ENCODE measurements at places on chromosomes 7 and 10.

DNA sequence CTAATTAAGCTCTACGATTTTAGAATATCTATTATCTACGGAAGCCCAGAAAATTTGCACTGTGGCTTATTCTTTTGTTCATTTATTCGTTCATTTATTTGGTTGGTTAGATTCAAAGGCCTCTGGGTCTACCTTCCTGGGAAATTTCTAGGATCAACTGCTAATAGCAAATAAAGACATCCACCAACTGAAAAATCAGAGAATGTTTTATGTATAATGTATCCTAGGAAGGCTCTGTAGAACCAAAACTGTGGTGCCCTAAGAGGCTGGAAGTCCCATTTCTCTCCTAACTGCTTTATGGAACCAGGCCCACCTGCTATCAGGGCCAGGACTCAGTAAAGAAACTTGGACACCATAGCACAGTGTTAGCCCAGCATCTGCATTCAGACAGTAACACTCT, 923.4 kb upstream of the AUTS2 start:
- DNase-seq, result no peak

DNA sequence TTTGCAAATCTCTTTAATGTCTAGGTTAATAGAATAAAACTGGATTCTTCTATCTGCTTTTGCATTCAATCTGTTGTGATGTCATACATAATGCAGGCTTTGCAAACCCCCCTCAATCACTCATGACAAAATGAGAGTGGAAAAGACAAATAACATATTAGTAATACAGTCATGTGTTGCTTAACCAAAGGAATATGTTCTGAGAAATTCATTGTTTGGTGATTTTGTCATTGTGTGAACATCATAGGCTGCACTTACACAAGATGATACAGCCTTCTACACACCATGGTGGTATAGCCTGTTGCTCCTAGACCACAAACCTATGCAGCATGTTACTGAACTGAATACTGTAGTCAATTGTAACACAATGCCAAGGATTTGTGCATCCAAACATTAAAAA, 87.3 kb upstream of the SEC61G start:
- no peak for DNase-seq

DNA sequence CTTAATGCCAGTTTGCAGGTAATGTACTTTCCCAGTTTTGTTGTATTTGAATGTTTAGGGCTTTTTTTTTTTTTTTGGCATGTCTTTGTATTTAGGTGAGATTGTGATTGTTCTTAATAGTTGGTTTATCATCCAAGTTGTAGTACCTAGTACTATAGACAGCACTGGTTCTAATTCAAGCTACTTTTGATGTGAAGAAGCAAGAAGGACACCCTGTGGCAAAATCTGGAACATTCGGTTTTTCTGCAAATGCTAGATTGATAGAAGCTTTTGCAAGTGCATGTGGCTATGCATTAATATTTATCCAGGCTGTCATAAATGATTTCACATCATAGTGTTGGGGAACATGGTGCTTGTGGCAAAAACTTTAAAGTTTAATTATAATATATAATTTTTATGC, 248.9 kb downstream of the FOXP2 start:
- no peak for DNase-seq

GRCh38 chr10:130354573-130354954, 218.4 kb downstream of the GLRX3 start:
- no peak for DNase-seq

- no peak for DNase-seq
Measured at GRCh38 chr7:15821484-15822427, 135.3 kb upstream of the MEOX2 start.

GRCh38 chr7:118583641-118584040, 359.1 kb downstream of the ANKRD7 start:
- no peak for DNase-seq

DNA sequence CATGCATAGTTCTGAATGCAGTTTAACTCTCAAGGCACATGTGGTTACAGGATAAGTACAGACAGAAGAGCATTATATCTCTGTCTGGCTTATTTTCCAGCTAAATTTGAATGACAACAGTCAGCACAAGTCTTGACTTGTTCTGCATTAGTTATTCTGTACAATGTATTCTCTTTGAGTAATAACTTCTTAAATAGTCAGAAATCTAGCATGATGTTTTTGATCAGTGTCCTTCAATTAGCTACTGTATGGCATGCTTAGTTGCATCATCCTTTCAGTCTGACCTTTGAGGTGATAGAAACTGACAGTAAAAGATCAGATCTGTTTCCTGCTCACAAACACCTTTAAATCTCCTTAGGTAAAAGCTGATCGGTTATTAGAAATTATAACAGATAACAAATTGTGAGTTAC, 118.1 kb downstream of the ARL4A start:
- DNase-seq, result no peak

GRCh38 chr7:151346470-151346769, 4.8 kb downstream of the NUB1 start:
- DNase-seq, result no peak

DNA sequence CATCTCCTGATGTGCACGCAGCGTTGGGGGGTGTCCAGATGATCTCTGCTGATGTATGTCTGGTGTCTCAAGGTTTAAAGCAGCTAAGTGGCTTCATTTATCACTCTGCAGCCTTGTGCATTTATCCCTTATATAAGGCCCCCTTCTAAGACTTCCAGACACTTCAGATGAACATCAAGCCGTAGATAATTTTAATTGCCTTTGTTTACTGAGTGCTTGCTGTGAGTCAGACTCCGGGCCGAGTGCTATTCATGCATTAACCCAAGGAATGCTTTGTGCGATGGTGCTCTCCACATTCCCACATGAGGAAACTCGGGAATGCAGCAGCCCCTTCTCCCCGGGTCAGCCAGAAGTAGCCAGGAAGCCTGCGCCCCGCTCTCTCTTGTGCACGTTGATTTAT, 328.6 kb upstream of the COBL start:
- no peak for DNase-seq

DNA sequence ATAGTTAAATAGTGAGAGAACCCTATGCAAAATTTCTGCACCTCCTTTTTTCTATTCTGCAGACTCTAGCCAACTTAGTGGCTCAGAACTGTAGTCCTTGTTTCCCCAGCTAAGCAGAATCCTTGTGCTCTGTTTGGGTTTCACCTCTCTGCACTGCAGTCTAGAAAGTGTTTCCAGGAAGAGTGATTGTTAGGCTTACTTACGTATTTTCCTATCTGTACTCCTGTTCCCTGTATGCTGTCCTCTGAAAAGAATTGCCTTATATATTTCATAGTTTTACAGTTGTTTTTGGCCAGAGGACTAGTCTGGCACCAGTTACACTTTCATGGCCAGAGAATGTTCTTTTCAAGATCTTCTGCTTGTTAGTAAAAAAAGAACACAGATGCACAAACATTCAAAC, 154.6 kb upstream of the POT1 start:
- DNase-seq, result no peak

GRCh38 chr7:36653663-36654355, 70.5 kb downstream of the AOAH start:
- no peak for DNase-seq

GRCh38 chr10:27646604-27647175, 98.9 kb downstream of the MKX start:
- no peak for DNase-seq

DNA sequence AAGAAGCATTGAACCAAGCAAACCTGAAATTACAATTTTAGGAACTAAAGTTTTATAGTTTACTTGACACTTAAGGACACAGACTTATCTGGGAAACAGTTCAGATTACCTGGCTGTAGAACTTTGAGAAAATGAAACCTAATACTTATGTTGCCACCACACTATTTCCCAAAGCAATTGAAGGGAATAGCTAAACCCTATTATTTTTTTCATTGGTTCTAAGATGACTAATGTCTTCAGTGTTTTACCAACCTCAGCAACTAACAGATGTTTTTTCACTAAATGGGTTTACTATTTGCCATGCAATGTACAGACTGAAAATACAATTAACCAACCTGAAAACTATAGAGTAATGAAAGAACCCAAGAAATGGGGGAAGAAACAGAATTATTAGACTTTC, 689.6 kb downstream of the SORCS1 start:
- no peak for DNase-seq

DNA sequence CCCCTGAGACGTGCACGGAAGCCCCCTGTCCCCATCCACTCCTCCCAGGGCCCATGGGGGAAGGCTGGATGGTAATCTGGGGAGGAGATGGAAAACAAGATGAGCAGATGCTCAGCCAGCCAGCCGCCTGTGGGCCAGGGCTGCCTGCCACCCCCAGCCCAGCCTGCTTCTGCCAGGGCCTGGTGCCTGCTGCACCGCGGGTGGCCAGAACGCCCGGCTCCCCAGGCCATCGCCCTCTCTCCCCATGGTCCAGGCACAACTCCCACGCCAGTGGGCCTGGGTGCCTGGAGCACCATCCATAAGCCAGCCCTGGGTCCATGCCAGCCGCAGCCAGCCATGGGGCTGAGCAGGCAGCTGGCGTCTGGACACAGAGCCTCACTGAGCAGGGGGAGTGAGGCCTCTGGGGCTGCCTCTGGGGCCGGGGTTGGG, 57.2 kb upstream of the ELN start:
- no peak for DNase-seq

- DNase-seq, result no peak
Measured at GRCh38 chr10:7657552-7657951, 9.2 kb downstream of the ITIH5 start.

DNA sequence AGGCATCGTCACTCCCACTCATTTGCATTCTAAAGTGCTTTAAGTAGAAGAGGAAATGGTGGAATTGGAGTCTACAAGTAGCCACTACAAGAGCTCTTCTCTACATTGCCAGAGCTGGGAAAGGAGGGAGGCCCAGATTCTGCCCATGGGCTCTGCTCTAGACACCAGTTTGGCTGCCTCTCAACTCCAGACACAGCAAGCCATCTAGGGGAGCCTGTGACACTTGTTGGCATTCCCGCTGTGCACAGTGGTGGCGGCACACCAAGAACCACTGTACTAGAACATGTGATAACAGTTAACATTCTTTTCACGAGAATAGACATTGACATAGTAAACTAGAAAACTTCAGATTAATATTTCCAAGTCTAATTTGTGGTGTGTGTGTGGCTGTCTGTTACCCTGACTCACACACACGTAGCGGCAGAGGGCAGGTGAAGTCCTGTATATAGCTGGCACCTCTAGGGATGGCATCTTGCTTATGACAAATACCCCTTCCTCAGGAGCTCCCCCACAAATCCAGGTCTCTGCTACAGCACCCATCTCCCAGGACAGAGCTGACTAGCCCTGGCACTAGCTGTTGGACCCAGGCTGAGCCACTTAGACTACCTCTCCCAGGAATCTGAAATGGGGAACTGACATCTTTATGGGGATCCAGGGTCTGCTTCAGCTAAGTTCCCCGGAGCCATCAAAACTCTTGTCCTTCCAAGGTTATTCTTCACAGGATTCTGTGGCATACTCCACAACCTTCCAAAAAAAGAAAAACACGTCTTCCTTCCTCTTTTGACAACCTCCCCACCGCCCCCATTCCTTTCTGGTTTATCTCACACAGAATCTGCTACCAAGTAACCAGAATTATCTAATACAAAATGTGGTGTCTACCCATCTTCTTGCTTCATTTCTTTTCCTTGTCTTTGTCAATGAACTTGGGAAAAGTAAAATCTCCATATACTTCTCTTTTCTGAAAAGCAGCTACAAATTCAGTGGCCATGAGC, 54.7 kb upstream of the MRLN start:
- DNase-seq, result no peak

- no peak for DNase-seq
Measured at GRCh38 chr10:46028584-46029460, 1.6 kb downstream of the NCOA4 start.

DNA sequence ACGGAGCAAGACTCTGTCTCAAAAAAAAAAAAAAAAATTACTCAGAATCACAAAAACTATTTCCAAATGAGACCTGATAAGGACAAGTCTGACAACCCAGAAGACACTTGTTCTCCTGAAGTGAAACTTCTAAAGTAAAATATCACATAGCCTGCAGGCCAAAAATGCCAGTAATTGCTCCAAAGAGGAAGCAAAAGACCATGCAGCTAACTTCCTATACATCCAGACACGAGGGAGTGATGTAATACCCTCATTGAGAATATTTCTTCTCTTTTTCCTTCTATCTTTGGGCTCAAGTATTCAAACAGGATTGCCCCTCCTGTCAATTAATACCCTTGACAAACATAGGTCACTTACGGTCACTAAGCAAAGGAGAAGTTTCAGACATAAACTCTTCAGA, 31.2 kb downstream of the ARMH3 start:
- DNase-seq, result no peak

GRCh38 chr10:43816351-43817321, 168.0 kb upstream of the ZNF32 start:
- peak; percentile 28 for DNase-seq

GRCh38 chr10:79116801-79117723, 48.3 kb downstream of the ZMIZ1 start:
- no peak for DNase-seq

GRCh38 chr10:6406220-6407033, 173.6 kb downstream of the PRKCQ start:
- no peak for DNase-seq

DNA sequence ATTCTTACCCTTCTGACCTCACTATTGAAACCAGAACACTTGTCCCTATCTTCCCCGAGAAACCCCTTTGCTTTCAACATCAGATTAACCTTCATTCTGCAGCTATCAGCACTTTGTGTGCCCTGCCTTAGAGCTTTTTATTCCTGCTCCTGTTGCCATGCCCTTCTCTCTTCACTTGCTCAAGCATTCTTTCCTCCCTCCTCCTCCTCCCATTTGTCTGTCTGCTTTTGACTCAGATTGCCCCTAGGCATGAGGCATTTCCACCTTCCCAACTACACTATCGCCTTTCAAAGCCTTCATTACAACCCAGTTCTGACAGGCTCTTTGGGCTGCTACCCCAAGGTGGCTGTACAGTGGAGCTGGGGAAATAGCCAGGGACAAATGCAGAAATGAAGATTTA, 143.3 kb downstream of the SLC25A13 start:
- DNase-seq, result no peak

- DNase-seq, result no peak
Measured at GRCh38 chr7:30559611-30560010, 35.1 kb upstream of the GARS1 start.

DNA sequence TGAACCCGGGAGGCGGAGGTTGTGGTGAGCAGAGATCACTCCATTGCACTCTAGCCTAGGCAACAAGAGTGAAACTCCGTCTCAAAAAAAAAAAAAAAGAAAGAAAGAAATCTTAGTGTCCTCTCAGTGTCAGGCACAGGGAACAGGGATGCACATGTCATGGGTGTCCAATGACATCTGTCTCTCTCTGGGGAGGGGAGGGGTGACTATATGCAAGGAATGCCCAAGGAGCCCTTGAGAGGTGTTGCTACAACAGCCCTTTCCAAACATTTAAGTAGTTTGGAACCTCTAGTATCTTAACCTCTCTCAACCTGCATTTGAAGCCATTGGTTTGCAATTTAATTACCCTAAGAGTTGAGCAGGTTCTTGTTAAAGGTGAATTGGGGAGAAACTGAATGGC, 28.9 kb downstream of the PDLIM1 start:
- no peak for DNase-seq

- DNase-seq, result no peak
Measured at GRCh38 chr7:142602183-142602582, 147.1 kb upstream of the PRSS1 start.

DNA sequence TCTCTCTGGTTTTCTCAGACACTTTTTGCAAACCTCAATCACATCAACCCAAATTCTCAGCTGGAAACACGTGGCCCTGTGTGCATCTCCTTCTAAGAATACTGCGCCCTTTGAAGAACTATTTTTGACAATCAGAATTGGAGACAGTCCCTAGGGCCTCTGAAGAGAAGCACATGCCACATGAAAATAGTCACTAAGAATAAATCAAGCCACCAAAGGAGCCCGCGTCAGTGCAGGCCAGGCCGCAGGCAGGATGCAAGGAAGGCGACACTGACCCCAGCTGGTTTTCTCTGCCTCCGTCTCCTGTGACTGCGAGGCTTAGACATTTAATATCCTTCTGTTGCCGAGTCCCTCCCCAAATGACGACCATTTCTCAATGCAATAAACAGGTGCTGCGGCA, 88.0 kb upstream of the ADAM12 start:
- DNase-seq, result no peak

All from stimulated activated CD4-positive, alpha-beta T cell treated with anti-CD3 and anti-CD28 coated beads, Interleukin-15, amount 100 ng/mL, for 1 hour (primary cell).